ENCODE measurements at places on chromosomes 7 and 10.

DNA sequence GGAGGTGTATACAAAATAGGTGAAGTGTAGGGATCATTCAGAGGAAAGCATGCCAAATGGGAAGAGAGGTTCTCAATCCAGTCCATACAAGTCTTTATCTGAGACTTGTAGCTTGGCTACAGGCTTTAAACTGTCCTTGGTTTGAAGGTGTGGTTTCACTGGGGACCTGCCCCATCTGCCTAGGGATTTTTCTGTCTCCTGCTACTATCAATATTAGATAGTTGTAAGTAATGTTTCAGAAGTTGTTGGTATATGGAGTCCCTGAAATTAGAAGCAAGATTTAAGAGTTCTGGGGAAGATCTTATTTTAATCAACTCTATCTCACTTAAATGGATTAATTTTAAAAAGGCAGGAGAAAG is 100.9 kb downstream of the ANKRD7 start:
- no peak for DNase-seq

DNA sequence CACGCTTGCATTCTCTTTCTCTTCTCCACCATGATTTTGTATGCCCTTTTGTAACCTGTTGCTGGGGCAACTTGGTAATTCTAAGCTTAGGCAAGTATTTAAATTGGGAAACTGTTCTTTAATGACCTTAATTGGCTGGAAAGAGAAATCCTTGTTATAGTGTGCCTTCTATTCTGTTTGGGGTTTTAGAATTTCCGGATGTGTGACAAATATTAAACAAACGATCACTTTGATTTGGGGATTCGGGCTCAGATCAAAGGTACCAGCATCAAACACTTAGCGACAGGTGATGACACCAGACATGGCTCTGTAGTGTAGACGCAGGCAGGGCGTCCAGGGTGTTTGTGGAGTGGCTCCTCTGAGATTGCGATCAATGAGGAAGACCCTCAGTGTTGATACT is 55.0 kb downstream of the RAB11FIP2 start:
- DNase-seq = no peak

DNA sequence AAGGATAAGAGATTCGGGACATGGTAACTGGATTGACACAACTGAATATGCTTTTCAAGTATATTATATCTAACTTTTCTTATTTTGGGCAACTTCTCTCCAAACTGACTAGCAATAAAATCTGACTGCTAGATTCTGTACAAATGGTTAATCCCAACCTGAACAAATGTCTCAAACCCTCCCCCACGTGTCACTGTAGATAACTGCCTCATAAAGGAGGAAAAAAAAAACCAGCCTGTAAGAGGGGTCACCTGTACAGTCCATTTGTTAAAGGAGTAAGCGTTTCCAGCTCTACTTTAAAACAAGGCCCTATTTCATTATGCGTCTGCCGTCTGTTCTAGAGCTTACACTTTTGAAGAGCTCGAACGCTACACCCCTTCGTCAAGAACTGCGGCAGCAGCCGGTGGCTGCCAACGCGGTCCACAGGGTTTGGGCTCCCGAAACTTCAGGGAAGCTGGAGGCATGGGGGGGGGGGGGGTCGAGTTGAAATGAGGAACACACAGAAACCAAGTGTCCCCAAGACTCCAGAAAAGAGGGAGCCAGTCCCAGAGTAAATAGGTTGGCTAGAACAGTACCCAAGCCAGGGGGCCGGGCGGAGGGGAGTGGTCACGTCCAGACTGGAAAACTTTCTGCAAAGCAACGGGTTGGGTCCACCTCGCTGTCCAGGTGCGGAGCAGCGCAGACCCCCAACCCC is 492 bp downstream of the COG5 start:
- no peak for DNase-seq

- no peak for DNase-seq
These were observed 20.3 kb downstream of the PPIF start for GRCh38 chr10:79367426-79368189.

GRCh38 chr7:151115121-151115835 is 29.0 kb downstream of the AGAP3 start:
- DNase-seq = no peak

- DNase-seq = no peak
These were observed 96.3 kb upstream of the ARMC3 start for GRCh38 chr10:22831586-22831985.

GRCh38 chr10:4313051-4313450 is 513.0 kb upstream of the AKR1E2 start:
- no peak for DNase-seq

DNA sequence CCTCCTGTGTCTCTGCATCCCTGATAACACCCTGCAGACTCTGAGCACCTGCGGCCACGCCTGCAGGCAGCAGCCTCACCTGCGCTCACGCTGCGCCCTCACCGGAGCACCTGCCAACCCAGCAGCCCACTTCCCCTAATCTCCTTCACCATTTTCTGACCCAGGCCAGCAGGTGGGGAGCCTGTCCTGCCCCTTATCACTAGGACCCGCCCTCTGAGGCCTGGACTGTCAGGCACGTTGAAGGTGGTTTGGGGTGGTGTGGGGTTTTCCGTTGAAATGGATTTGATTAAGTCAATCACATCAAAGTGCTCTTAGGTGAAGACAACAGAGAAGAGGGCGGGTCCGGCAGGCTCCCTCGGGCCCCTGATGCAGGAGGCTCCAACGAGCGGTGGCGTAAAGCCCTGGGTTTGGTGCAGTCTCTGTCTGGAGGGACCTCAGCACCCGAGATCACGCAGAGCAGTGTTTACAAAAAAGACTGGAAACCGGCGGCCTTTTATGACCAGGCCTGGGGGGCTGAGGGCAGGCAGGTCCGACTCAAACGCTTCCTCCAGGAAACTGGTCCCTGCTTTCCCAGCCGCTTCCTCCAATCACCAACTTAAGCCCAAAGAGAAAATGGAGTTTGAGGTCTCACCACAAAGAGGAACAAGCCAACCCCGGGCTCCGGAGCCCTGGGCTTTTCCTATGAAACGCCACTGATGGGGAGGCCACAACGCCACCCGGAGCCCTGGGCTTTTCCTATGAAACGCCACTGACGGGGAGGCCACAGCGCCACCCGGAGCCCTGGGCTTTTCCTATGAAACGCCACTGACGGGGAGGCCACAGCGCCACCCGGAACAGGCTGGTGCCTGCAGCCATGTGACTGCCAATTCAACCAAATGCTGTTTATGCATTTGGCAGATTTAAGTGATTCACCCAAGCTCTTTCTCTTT is 45.5 kb downstream of the DPYSL4 start:
- DNase-seq = no peak

DNA sequence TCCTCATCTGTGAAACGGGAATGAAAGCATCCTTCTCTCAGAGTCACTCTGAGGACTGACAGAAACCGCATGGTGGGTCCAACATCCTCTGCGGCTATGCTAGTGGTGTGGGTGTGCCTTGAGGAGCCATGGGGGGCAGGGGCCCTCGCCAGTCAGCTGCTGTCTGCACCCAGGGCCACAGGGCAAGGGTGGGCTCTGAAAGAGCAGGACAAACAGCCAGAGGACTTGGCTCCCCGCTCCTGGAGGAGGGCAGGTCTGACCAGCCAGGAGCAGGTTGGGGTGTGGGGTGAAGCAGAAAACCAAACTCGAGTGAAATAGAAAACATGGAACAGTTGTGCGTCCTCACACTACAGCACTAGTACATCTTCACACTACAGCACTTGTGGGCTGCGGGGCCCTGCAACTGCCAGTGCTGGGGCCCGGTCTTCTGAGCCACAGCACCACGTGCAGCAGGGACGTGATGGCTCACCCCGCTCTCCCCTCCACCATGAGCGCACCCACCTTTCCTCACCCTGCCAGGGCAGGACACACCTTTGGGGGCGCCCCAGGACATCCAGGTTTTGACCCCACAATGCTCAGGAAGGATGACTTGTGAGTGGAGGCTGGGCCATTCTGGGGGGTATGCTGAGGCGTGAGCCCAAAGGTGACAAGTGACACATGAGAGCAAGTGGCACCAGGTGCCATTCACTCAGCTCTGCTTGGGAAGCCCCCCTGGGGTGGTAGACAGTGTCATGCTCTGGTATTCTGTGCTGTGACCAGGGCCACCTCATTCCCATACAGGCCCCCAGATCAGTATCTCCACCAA is 96.1 kb upstream of the RET start:
- DNase-seq = no peak

DNA sequence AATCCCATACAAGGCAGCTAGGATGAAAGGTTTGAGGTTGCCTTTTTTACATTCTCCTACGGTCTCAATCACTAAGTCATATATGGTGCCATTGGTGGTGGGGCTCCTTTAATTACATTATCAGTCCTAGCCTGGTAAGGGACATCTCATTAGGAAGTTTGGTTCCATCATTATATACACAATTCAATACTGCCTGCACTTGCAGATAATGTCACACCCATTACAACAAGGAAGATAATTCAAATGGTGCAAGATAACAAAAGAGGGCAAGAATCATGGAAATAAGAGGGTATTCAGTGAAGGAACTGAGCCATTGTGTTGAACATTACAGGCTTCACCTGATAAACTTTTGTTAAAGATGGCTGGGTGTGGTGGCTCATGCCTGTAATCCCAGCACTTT is 1.7 kb upstream of the TMEM248 start:
- DNase-seq = no peak

DNA sequence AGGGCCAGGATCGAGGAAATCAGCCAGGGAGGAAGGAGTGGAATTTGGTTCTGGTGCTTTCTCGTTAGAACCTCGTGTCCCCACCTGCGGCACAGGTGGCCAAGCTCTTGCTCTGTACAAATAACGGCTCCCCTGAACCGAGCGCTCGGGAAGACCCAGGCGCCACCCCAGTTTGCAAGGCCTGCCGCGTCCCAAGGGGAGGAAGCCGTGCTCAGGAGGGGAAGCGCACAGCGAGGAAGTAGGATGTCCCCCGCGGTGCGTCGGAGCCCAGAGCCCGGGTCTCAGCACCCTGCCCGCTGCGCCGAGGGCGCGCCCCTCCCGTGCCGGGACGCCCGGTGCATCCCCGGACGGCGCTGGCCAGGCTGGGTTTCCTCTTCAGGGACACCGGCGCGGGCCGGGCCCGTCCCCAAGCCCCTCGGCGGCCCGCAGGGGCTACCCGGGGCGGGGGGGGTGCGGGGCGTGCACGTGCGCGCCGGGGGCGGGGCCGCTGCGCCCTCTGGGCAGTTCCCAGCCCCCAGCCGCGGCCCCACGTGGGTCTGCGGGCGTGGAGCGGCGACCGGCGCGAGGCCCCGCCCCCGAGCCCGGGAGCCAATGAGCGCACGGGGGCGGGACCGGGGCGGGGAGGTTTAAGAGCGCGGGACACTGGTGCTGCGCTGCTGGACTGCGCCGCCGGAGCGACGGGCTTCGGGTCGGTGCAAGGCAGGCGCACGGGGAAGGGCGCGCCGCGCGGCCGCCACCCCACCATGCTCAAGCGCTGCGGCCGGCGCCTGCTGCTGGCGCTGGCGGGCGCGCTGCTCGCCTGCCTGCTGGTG is at the start of gene LFNG:
LFNG (plus strand) TSS at position 656 of the 812 bp plus-strand sequence; CDS start at position 744, 88 bp downstream.
- no peak for DNase-seq

- no peak for DNase-seq
These were observed 16.8 kb upstream of the ZNF467 start for GRCh38 chr7:149790146-149790548.

- no peak for DNase-seq
These were observed 3.3 kb upstream of the SEPHS1 start for GRCh38 chr10:13351340-13351915.

DNA sequence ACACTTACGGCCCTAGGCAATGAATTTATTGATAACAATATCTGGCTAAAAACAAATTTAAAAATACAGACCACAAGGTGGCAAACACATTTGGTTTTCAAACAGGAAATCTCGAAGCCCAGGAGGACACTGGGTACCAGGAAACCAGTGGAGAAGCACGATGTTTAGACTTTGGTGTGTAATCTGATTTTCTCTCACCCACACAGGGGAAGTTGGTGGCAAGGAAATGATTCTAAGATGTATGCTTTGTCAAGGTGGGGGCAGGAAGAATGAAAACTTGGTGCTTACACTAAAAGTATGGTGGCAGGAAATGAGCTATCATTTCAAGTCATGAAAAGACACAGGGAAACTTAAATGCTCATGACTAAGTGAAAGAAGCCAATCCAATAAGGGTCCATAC is 113.2 kb upstream of the ANKRD1 start:
- no peak for DNase-seq

GRCh38 chr7:25149836-25150235 is 24.8 kb upstream of the CYCS start:
- DNase-seq = no peak

GRCh38 chr10:28737096-28737495 is 59.8 kb downstream of the BAMBI start:
- DNase-seq = no peak

GRCh38 chr7:131057015-131057793 is 270.5 kb upstream of the MKLN1 start:
- DNase-seq = no peak

GRCh38 chr10:110699859-110700468 is 55.8 kb downstream of the RBM20 start:
- no peak for DNase-seq

- no peak for DNase-seq
These were observed 86.8 kb downstream of the HBP1 start for GRCh38 chr7:107255602-107256001.

All from HS-27A (cell line).